ENCODE measurements at places on chromosomes 6 and 20. TPM values are rescaled to one million over a fixed set of nuclear protein-coding genes. Genes with fewer than 3 reads are reported as not detected.

PRSS16 gene
- total RNA-seq = 0.84 TPM

DNA sequence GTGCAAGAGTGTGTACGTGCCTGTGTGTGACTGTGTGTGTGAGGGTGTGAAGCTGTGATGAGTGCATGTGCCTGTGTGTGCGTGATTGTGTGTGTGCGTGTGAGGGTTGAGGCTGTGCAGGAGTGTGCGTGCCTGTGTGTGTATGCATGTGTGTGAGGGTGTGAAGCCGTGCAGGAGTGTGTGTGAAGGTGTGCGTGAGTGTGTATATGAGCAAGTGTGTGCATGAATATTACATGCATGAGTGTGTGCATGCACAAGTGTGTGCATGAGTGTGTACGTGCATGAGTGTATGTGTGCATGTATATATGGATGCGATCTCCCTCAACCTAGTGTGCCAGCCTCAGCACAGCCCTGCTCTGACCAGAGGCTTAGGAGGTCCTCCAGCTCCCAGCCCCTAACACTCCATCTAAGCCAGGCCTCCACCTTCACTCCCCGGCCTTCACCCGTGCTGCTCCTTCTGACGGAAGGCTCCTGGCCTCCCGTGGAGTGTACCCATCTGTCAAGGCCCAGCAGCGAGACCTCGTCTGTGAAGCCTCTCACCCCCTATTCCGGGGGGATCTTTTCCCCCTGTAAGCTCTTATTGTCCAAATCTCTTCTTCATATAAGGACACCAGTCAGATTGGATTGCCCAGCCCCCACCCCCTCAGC, 19.9 kb upstream of the PHACTR3 start:
- DNase-seq = no peak

DNA sequence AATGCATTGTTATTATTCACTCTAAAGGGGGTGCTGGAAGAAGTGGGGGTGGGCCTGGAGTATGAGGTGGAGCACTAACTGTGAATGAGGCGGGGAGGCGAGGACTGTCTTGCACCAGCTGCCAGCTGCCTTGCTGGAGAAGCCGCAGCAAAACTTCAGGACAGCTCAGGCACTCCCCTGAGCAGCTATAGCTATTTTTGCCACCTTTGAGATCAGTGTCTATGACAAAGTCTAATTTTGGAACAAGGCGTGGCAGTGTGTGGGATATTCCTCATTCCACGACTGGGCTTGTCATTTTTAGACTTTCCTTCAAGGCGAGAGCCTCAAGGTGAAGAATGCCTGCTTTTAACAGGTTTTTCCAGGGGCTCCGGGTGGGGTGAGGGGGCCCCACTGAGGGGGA, 143.8 kb downstream of the DOK5 start:
- no peak for DNase-seq

DNA sequence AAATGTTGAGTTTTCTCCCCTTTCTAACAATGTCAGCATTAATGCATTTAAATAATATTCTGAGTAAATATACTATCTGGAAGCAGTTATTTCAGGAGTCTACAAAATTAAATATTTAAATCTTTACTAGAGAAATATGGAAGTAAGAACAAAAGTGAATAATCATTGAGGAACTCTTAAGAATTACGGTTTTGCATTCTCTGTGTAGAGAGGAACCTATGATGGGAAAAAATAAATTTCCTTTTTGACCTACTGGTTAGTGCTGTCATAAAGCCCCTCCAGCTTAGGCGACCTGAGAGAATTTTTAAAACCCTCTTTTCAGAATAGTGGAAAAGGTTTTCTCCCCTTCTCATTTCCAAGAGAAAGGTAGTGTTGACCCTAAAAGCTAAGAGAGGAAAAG, 64.8 kb downstream of the ATXN1 start:
- no peak for DNase-seq

All from omental fat pad (tissue), 4 donors.